Sigmoid colon (tissue), 7 donors: ENCODE measurements at places on chromosomes 6 and 20.

GRCh38 chr6:79755967-79756366 is 124.8 kb downstream of the SH3BGRL2 start:
- DNase-seq = no peak

DNA sequence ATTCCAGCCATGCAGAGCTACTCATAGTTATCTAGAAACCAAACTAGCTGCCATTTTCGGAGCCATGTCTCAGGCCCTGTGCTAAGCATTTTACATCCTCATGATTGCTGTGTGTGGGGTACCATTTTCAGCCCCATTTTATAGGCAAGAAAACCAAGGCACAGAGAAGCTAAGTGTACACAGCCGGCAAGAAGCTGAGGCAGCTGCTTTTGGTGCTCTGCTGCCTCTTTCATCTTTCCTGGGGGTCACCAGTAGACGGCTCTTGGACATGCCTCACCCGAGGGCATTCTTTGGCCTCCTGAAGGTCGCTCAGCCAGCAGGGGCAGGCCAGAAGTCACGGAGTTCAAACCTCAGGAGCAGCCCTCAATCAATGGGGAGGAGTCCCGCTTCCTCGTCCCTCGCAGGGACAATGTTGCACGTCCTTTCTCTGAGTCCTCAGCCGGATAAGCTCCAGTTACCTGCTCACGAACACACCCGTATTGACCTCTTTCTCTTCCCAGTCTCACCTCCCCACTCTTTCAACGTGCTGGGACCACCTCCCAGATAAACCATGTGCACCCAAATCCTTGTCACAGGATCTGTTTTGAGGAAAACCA is 82.6 kb upstream of the BLCAP start:
- no peak for DNase-seq

DNA sequence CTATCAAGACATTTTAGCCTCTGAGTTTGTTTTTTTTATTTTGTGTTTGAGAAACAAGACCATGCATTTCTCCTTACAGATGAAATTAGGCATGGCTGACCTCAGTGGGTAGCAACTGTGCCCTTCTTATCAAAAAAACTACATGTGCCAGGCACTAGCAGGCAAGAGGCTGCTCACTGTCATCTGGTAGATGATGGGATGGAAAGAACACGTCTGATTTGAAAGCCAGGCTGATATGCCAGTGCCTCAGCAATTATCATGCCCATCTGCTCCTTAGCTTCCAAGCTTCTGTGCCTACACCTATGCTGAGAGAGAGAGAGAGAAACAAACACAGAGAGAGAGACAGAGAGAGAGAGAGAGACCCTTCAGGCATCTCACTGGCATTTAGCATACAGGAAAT is 149.9 kb downstream of the C6orf118 start:
- DNase-seq = no peak

DNA sequence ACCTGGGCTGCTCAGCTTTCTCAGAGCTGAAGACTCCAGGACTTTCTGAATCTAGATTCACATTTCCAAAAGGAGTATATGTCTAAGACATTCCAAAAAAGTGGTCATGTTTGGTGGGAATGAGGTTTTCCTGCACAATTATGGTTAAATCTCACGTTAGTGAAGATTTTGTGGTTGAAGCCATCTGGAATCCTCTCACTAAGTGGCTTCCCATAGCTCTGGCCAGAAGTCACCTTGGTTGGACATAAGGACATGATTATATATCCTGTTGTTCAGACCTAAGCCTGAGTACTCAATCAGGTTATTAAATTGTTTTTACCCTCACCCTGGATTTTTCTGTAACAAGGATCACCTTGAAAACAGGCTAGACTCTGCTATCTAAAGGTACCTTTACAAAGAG is 176.1 kb upstream of the PLN start:
- DNase-seq = no peak

GRCh38 chr6:104601131-104601651 is 258.5 kb downstream of the HACE1 start:
- DNase-seq = no peak

GRCh38 chr6:22921828-22922227 is 352.5 kb downstream of the HDGFL1 start:
- no peak for DNase-seq

DNA sequence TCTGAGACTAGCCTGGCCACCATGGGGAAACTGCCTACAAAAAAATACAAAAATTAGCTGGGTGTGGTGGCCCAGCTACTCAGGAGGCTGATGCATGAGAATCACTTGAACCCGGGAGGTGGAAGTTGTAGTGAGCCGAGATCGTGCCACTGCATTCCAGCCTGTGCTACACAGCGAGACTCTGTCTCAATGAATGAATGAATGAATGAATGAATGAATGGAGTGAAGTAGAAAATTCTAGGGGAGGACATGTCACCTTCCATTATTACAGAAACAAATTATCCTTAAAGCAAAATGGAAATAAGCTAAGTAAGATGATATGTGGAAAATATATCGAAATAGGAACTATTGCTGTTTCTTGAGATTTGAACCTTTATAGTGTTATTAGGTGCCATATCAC is 2.9 kb upstream of the PNISR start:
- no peak for DNase-seq

DNA sequence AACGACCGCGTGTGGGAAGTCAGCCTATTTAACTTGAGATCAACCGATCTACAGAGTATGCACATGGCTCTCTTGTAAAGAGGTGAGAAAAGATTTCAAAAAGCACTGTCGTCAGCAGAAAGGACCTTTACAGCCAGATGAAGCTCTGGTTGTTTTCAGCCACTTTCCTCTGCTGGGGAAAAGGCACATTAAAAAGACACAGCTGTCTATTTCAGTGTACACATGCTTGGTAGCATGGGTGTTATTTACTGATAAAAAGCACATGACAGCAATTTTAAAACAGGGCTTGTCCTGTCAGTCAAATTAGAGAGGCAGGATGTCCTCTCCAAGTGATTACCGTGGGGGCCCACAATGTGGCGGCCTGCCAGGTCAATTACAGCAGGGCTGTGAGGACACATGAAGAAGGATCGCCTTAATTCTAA is 188.9 kb downstream of the PRKN start:
- DNase-seq = no peak

DNA sequence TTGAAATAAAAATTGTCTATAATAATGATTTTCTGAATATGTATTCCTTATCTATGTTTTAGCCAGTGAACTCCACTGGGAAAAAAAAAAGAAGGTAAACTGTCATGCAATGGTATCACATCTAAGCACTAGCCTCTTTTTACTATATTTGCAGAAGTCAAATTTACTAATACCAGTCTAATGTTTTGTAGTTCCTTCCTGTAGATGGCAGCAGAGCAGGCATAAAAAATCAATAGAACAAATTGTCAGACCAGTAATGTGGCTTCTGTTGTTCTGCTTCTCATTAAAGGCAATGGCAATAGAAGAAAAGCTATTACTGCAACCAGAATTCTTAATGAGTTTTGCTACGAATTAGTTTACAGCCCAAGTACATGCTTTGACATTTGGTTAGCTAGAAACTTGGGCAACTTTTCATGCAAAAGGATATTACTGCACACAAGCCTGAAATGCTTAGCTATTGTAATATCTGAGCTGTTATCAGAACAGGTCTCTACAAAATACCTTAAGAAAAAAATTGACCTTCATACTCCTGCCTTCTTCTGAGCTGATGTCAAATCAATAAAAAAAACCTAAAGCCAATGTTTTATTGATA is 476.9 kb downstream of the KHDRBS2 start:
- no peak for DNase-seq

- peak; percentile 84 for DNase-seq
Observed at GRCh38 chr6:18207438-18207837, 52.2 kb downstream of the KDM1B start.

DNA sequence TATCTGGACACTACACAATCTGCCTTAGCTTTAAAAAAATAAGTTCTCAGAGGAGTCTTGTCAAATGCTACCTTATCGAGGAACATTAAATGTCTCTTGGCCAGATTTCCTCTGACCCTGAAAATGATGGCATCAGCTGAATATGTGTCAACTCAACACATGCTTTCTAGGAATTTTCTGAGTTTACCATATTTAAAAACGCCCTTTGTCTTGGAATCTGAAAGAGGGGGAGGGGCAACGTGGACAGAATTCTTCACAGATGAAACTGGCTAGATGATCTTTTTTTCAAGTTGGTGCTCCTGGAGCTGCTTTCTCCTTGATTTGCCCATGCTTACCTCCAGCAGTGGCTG is 5.1 kb downstream of the SOX4 start:
- DNase-seq = no peak

- DNase-seq = no peak
Observed at GRCh38 chr6:56671160-56671559, 28.5 kb upstream of the DST start.

GRCh38 chr6:65819152-65819551 is 112.1 kb upstream of the EYS start:
- DNase-seq = no peak

DNA sequence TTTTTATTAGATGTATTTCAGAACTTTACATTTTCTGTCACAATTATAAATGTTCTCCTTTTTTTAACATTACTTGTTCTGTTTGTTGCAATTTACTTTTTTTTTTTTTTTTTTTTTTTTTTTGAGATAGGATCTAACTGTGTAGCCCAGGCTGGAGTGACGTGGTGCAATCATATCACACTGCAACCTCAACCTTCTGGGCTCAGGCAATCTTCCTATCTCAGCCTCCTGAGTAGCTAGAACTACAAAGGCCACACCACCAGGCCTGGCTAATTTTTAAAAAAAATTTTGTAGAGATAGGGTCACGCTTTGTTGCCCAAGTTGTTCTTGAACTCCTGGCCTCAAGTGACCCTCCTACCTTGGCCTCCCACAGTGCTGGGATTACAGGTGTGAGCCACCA is 15.1 kb upstream of the MBOAT1 start:
- no peak for DNase-seq

- DNase-seq = no peak
Observed at GRCh38 chr6:83860359-83860755, 868 bp downstream of the CYB5R4 start.

GRCh38 chr20:24531631-24532419 is 62.4 kb downstream of the SYNDIG1 start:
- no peak for DNase-seq

GRCh38 chr6:65505736-65506135 is 201.3 kb downstream of the EYS start:
- no peak for DNase-seq

DNA sequence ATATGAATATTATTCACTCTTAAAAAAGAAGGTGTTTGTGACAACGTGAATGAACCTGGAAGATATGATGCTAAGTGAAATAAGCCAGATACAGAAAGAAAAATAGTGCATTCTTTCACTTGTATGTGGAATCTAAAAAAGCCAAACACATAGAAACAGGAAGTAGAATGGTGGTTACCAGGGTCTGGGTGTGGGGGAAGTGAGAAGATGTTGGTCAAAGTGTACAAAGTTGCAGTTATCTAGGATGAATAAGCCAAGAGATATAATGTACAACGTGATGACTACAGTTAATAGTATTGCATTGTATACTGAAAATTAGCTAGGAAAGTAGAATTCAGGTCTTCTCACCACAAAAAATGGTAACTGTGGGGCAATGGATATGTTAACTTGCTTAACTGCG is 151.1 kb upstream of the HCRTR2 start:
- no peak for DNase-seq

GRCh38 chr6:127481628-127482027 is 22.4 kb upstream of the KIAA0408 start:
- no peak for DNase-seq

DNA sequence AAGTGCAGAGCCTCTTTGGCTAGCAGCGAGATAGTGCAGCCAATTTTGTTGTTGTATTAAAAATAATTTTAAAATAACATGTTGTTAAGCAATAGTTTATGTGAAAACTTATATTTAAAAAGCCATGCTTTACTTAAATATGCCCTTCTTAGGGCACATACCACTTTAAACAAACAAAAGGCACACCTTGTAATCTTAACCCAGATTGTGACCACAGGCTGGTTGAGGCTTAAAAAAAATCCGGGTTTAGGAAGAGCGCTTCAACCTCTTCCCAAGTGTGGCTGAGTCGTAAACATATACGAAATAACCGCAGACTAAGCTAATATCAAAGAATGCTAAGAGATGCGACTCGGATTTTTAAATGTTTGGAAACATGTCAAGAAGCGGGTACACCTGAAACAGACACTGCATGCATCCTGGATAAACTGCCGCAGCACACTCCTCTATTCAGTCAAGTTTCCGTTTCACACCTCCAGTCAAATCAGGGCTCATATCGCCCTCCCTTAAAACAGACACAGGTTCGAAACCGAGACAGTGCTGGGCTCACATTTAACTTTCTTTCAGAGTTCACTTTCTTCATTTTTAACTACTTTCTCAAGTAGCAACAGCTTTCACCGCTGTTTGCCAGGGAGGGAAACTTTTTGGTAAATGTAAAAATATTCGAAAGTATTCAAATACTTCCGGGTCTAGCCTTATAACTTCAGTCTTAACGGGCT is 1.5 kb downstream of the DEK start:
- no peak for DNase-seq

- DNase-seq = no peak
Observed at GRCh38 chr6:57013521-57013926, 33.0 kb upstream of the KIAA1586 start.

DNA sequence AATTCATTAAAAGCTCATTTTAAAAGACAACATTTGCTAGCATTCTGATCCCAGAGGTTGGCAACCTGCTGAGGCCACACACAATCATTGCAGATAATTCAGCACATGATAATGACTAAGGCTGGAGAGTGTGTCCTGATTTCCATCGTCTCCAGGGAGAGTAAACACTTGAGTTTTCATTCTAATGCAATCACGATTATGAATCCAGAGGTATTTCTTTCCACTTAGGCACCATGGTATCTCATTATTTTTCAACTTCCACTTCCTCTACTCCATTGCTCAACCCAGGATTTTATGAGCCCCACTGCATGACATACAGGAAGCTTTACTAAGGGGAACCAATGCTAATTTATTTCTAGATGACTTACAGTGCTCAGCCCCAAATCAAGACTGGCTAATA is 273.8 kb upstream of the AGPAT4 start:
- DNase-seq = no peak

DNA sequence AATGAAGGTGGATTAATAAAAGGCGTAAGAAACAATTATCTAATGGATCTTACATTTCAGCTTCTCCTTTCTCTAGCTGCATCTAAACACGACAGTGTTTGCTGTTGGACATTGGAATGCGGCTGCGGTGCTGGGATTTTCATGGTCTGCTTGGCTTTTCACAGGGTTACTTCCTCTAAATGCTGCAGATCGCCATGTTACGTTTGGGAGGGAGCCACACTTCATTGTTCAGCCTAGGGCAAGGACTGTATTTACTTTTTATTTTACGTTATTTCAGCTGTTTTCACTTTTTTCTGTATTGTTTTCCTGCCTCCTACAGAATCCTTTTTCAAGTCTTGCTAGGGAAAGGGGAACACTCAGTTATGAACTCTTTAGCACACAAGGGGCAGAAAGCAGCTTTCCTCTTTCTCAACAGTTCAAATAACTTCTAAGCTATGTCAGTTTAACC is 97.9 kb upstream of the MTHFD1L start:
- no peak for DNase-seq
